ENCODE measurements at places on chromosomes 3 and 15.

DNA sequence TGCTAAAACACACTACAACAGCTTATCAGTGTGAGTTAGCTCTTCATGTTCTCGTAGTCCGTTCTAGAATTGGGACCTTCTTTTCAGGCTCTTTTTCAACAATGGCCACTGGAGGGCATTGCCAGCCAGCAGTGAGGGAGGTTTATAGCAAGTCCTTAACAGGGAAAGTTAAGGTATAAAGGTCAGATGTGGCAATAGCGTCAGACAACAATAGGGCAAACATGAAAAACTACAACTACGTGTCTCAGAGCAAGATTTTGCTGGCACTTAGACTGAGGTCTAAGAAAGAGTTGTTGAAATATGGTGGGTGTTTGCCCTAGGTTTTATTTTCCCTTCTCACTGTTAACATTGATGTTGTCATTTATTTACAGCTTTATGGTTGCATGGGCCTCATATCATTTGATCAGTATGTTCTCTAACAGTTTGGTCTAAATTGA lies 161.4 kb downstream of the GMNC start:
- no peak for DNase-seq

GRCh38 chr3:47427866-47428265 lies 47.0 kb downstream of the PTPN23 start:
- DNase-seq = no peak

DNA sequence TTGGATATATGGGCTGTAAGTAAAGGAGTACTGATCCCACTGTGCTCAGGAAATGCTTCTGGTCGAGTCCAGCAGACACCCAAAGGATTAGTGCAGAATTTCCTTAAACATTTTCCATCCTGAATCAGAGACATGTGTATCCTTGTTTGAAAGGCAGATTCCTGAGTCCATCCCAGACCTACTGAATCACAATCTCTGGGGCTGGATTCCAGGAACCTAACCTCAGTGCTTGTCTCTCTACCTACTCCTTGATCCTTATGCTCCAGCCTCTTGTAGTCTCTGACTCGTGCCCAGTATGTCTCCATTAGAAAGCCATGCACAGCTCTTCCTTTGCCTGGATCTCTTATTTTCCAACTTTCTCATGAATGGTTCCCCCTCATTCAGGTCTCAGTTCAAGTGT lies 585.8 kb downstream of the NLGN1 start:
- DNase-seq = no peak

DNA sequence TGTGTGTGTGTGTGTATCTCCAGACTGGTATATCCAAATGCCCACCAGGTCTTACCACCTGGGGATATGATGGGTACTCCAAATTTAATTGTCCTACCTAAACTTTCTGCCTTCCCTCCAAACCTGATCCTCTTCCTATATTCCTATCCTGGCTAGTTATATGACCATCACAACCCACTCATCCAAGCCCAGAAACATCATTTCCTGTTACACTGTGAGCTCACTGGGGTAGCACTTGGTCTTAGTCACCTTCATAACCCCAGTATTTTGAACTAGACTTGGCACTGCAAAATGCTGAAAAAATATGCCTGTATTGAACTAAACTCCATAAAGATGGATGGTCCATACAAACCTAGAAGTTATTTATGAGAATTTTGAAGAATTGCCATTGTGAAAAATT lies 178.8 kb upstream of the EIF1B start:
- DNase-seq = no peak

Measured in type B pancreatic cell (in vitro differentiated cells).